ENCODE measurements at places on chromosomes 12 and 14. TPM values are rescaled to one million over a fixed set of nuclear protein-coding genes. Genes with fewer than 3 reads are reported as not detected.

The SMIM10L1 gene
- 11.8 TPM for total RNA-seq

DNA sequence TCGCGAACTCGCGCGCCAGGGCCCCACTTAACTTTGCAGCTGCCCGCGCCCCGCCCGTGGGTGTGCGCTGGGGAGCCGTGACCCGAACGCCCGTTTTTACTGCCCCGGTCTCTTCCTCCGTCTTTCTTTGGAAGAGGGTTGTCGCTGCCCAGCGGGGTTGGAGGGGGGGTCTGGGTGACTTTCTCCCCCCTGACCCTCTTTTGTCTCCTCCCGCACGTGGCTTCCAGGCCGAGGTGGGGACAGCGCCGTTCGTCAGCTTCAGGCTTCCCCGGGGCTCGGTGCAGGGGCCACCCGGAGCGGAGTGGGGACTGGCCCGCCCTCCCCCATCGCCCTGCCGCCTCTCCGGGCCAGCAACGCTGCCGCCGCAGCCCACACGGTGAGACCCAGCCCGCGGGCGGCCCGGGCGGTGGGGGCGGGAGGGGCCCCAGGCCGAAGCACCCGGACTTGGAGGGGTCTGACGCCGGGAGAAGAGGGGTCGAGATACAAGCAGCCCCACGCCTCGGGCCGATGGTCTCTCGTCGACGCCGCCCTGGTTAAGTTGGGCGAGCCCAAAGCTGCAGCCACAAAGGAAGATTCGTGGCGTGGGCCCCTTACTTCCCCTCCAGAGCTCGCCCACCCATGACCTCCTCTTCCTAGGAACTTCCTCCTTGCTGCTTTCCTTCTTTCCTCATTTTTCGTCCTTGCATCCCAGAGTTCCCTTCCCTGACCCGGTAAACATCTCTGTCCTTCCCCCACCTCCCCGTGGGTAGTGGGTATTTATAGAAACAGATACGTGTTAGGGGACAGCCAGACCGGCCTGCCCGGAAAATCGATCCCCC lies 1.2 kb downstream of the DYRK2 start:
- DNase-seq: no peak
- H3K4me3 ChIP-seq: peak overlapping the region; percentile 84
- H3K27me3 ChIP-seq: no peaks in the 10 kb centered on the region
- peak overlapping the region; percentile 80 for H3K27ac ChIP-seq
- no peaks in the 10 kb centered on the region for H3K36me3 ChIP-seq

The CD27 gene
- not detected for total RNA-seq

The KRT72 gene
- total RNA-seq: not detected

- no peaks in the 10 kb centered on the region for H3K36me3 ChIP-seq
- no peaks in the 10 kb centered on the region for H3K27me3 ChIP-seq
- no peak for DNase-seq
- no peak overlapping the region for H3K4me3 ChIP-seq
Measured at GRCh38 chr14:90733139-90733808, 83.0 kb downstream of the TTC7B start.

DNA sequence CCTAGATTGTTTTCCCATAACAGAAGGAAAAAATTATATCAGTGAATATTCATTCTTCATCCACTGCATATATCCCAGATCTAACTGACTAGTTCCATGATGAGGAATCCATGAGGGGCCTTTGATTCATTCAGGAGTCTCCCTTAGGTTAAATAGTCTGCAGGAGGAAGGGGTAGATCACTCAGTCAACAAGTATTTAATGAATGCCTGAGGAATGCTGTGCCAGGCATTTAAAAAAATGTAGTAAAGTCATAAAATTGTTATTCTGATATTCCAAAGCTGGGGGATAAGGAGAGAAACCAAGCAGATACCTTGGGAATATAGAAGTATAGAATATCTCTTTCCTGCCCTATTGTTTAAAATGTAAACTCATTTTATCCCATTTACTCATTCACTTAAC lies 216.2 kb upstream of the CAND1 start:
- DNase-seq: no peak
- H3K4me3 ChIP-seq: no peak overlapping the region
- H3K4me1 ChIP-seq: no peaks in the 10 kb centered on the region

The CLEC2B gene
- total RNA-seq: not detected

- no peak overlapping the region for H3K27ac ChIP-seq
- peak; percentile 66 for DNase-seq
- peaks cover 52% of the 10 kb centered on the region for H3K4me1 ChIP-seq
- H3K4me3 ChIP-seq: no peak overlapping the region
- no peaks in the 10 kb centered on the region for H3K36me3 ChIP-seq
Measured at GRCh38 chr14:62689733-62690132, 355.5 kb downstream of the KCNH5 start.

Data from HepG2 (cell line).